ENCODE measurements at places on chromosomes 1 and 21.

DNA sequence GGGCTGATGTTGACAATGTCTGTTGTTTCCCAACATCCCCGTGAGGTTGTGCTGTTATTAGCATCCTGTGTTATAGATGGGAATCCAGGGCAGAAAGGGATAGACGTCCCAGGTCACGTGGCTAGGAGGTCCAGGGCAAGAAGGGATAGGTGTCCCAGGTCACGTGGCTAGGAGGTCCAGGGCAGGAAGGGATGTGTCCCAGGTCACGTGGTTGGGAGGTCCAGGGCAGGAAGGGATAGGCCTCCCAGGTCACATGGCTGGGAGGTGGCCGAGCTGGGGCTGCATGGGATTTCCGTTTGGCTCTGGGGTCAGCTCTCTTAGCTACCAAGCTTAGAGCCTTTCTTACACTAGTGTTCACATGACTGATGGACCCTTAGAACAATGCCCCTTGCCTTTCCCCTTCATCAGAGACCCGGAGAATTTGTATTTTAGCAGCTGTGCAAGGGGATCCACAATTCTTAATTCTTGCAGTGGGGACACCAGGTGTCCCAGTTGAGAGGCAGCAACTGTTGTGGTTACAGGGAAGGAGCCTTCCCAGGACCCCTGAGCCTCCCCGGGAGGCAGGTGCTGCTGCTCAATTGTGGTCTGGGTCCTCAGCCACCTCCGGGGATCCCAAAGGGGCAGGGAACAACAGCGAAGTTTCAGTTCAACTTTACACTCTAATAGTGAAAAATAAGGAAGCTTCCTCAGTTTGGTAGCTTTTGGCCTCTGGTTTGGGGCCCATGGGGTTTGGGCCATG lies 69.2 kb downstream of the UMODL1 start:
- no peak for DNase-seq

GRCh38 chr1:6041432-6042062 lies 4.1 kb upstream of the KCNAB2 start:
- DNase-seq, result no peak

- DNase-seq, result no peak
Observed at GRCh38 chr1:13700521-13701270, 708 bp downstream of the PRDM2 start.

DNA sequence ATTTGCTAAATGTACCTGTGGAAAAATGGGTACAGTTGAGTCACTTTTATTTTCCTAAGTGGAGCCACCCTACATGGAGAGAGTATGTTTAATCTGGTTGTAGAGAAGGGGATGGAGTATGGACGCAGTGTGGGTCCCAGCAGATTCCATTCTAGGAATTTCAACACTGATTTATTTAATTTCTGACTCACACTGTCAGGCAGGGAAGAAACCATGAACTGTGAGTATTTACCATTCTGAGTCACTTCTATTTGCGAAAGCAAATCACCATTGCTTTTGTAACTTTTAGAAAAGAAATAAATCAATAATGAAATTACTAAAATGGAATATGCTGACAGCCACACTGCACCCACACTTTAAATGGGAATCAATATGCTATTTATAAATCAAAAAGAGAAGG lies 339.0 kb downstream of the DSCAM start:
- no peak for DNase-seq

DNA sequence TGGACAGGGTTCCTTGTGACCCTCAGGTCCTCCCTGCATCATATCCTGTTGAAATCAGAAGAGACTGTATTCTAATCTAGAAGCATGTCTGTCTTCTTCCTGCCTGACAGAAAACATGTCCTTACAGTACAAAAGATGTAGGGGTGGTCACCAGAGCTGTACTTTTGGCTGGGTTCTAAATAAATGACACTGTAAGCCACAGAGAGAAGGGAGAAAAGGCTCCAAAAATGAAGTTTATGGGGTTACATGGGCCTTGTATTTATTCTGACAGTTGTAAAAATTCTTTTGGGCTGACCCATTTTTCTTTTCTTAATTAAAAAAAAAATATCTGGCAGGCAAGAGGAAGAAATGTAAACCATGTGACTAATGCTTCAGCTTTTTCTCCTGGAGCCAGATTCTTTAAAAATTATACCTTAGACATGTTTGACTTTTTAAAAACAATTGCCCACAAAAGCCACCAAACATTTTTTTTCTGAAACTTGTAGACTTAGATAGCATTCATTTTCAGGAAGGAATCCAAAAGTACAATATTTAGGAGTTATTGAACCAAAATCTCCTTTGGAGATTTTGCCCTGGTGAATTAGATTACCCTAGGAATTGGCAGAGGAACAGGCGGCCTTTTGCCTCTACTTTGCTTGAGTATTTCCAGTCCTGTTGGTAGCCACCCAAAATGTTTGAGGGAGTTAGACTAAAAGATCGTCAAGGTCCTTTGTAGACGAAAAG lies 17.1 kb downstream of the RGL1 start:
- DNase-seq, result no peak

DNA sequence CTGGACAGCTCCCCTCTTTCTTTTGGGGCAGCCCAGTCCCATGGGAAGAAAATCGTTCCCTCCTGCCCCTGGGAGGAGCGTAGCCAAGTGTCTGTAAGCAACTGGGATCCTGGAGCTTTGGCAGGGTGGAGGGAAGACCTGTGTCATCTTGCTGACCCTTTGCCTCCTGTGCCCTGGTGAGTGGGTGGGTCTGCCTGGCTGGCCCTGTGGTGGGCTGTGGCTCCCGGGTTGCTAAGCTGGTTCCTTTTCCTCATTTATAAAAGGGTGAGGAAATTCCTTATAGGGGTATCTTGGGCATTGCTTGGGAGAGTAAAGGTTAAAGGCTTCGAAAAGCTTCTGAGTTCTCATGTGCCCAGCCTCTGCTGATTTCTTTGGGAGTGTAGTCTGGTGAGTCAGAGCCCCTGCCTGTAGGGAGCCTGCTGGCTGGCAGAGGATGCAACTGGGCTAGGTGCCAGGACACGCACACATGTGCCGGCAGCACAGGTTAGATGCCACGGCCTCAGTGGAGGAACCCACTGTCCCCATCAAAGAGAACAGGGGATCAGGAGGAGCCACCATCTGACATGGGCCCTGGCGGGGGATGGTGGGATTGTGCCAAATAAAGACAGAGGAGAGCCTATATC lies 85.2 kb downstream of the ARHGEF10L start:
- no peak for DNase-seq

DNA sequence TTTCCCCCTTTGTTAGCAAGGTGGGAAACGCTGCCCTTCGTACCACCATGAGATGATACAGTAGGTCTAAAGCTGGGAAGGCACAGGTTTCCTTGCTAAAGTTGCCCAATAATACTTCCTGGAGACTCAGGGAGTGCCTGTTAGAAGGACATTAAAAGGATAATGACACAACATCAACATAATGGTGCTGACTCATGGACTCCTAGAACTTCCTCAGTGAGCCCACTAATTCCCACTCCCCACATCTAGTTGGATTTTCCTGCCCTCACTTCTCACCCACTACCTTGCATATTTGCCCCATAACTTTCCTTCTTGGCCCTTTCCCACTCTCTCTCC lies 17.5 kb downstream of the CFAP45 start:
- DNase-seq, result no peak

DNA sequence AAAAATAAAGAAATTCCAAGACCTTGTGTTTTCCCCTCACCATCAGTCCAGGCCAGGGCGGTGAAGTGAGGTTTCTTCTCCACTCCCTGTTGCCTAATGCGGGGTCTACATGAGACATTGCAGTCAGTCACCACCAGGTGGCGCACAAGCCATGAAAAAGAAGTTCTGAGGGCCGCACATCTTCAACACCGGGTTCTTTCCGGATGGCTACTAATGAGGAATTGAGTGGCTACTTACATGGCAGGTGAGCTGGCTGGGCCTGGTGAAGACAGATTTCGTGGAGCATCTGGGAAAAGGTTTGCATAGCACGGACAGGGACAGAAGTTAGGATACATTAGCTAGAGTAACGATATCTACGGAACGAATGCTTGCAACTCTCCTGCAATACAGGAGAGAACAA lies 15.8 kb upstream of the S100A11 start:
- peak; percentile 73 for DNase-seq

GRCh38 chr1:39431927-39432326 lies 59.5 kb upstream of the BMP8A start:
- no peak for DNase-seq

- no peak for DNase-seq
Observed at GRCh38 chr21:46028573-46029091, 47.1 kb downstream of the COL6A1 start.

DNA sequence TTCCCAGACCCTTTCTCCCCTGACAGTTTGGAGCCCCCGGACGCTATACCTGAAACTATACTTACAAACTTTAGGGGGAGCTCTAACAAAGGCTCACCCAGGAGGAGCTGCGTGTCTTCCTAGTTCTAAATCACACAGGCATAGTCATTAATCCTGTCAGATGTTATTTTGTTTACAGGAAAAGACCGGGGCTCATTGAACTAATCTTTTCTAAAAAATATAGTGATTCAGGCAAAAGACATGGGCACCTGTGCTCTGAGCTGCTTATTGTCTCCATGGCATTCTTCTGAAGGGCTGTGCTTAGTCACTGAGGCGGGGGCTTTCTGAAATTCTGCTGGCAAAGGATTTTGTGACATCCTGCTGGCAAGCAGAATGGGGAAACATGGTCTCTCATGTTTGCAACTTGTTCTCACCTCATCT lies 1577.0 kb downstream of the NCAM2 start:
- no peak for DNase-seq

- no peak for DNase-seq
Observed at GRCh38 chr1:23904748-23905357, 8.3 kb downstream of the CNR2 start.

GRCh38 chr21:38945545-38946245 lies 140.0 kb downstream of the ETS2 start:
- DNase-seq, result no peak

DNA sequence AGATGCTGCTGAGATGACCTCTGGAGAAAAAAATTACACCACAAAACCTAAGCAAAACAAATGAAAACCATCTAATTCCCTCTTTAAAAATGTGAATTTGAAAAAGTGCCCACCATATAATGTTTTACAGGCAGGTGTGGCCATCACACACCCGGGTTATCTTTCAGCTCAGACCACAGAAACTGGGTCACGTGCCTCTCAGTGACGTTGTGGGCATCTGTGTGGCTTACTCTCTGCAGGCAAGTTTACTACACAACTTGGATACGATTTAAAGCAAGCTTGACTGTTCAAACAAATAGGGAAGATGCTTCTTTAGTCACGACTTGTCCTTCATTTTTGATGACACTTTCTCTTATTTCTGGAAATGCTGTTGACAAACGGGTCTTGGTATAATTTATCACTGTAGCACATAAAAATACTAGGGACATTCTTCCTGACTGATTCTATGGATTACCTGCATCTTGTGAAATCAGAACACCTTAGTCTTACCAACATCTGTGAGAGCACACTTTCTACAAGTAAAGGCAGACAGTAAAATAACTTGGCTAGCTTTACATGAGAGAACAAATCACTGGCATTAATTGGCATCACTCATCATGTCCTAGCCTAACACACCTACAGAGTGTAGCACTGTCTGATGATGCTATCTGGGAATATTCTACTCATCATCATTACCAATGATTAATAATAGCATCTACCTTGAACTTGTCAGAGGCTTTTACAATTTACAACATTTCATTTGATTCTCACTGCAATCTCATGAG lies 89.3 kb upstream of the EDEM3 start:
- peak; percentile 35 for DNase-seq

Measured in activated CD8-positive, alpha-beta memory T cell treated with anti-CD3 and anti-CD28 coated beads for 4 hours (primary cell).